ENCODE measurements at places on chromosomes 3 and 15. TPM values are rescaled to one million over a fixed set of nuclear protein-coding genes. Genes with fewer than 3 reads are reported as not detected.

DNA sequence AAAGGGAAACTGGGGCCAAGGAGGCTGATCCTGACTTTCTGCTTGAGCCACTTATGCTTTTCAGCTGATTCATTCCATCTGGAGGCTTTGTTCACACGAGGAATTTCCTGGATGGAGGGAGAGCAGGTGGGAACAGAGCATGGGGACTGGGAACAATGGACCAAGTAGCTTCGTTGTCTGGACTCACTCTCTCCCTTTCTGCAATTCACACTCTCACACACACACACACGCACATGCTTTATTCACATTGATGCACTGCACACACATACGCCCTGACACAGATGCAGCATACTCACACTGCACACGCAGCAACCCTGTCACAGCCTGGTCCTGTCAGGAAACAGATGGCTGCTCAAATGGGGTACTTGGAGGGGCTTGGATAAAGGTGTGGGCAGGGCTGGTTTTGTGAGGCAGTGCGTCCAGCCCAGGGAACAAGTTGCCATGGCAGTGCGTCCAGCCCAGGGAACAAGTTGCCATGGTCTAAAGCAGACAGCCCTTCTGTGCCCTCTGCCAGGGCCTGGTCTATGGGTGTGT, 19.8 kb upstream of the CHCHD6 start:
- no peak overlapping the region for H3K4me3 ChIP-seq
- H3K4me1 ChIP-seq = no peaks in the 10 kb centered on the region
- H3K27me3 ChIP-seq = no peaks in the 10 kb centered on the region
- no peaks in the 10 kb centered on the region for H3K36me3 ChIP-seq
- no peak for DNase-seq
- H3K27ac ChIP-seq = no peak overlapping the region

The MORC1 gene
- not detected for total RNA-seq

GRCh38 chr3:25437953-25438352, 9.9 kb downstream of the RARB start:
- no peaks in the 10 kb centered on the region for H3K36me3 ChIP-seq
- H3K27me3 ChIP-seq = no peaks in the 10 kb centered on the region
- peak overlapping the region; percentile 19 for H3K27ac ChIP-seq
- no peak overlapping the region for H3K4me3 ChIP-seq

- H3K27ac ChIP-seq = peak overlapping the region; percentile 43
- DNase-seq = no peak
- H3K4me1 ChIP-seq = no peaks in the 10 kb centered on the region
- no peak overlapping the region for H3K4me3 ChIP-seq
- H3K36me3 ChIP-seq = no peaks in the 10 kb centered on the region
Measured at GRCh38 chr3:12644331-12644937, 19.5 kb downstream of the RAF1 start.

DNA sequence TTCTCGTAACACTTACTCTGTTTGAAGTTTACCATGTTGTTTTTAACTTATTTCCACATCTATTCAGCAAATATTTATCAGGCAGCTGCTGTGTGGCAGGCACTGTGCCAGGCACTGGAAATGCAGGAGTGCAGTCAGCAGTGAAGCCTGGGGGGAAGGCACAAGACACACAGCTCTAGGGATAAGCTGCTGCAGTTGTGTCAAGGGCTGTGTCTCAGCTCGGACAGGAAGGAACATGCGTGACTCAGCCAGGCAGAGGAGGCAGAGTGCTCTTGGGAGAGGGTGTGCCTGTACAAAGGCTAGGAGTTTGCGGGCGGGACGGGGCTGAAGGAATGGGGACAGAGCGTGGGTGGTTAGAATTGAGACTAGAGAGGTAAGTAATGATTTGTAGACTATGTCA, 24.7 kb downstream of the LYSMD4 start:
- H3K27me3 ChIP-seq = no peaks in the 10 kb centered on the region
- H3K36me3 ChIP-seq = peaks cover 4% of the 10 kb centered on the region
- peak; percentile 61 for DNase-seq
- H3K4me1 ChIP-seq = no peaks in the 10 kb centered on the region

The VGLL3 gene
- 48.5 TPM for total RNA-seq

DNA sequence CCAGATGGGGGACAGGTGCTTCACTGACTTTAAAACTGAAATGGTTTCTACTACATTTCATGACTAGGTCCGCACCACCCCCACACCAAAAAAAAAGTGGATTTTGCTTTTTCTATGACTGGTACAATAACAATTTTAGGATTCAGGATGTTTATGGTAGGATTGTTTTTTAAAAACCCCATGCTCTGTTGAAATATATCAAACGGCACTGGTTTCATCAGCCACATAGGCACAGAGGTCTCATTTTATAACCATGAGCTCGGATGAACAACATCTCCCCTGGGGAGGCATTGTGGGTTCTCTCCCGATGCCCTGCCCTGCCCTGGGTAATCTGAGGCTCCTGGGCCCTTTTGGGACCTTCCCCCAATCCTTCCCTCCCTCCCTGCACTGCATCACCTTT, 202.7 kb upstream of the KBTBD8 start:
- H3K27ac ChIP-seq = no peak overlapping the region
- DNase-seq = no peak
- no peaks in the 10 kb centered on the region for H3K4me1 ChIP-seq
- no peak overlapping the region for H3K4me3 ChIP-seq
- no peaks in the 10 kb centered on the region for H3K27me3 ChIP-seq
- no peaks in the 10 kb centered on the region for H3K36me3 ChIP-seq

The TTC23 gene
- 19.2 TPM for total RNA-seq

DNA sequence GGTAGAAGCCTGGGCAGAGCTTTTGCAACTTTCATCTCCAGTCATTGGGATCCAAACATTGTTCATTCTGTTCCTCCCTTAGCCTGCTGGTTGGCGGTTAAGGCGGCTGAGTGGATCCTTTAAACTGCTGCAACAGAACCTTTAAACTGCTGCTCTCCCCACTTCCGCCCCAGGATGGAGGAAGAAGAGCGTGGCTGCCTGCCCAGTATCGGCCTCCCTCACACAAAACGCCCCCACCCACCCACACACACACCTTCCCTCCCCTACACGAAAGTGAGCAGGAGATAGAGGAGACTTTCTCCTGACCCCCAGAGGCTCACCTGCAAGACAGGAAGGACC, 460 bp upstream of the ZMAT3 start:
- peak overlapping the region; percentile 89 for H3K4me3 ChIP-seq
- H3K27ac ChIP-seq = peak overlapping the region; percentile 90
- no peaks in the 10 kb centered on the region for H3K4me1 ChIP-seq
- no peak for DNase-seq
- no peaks in the 10 kb centered on the region for H3K36me3 ChIP-seq

- no peak for DNase-seq
- H3K4me3 ChIP-seq = no peak overlapping the region
- H3K27ac ChIP-seq = no peak overlapping the region
- H3K36me3 ChIP-seq = no peaks in the 10 kb centered on the region
- no peaks in the 10 kb centered on the region for H3K4me1 ChIP-seq
- no peaks in the 10 kb centered on the region for H3K27me3 ChIP-seq
Measured at GRCh38 chr15:52699457-52699856, 20.3 kb upstream of the ATOSA start.

The EBLN2 gene
- 10.8 TPM for total RNA-seq

DNA sequence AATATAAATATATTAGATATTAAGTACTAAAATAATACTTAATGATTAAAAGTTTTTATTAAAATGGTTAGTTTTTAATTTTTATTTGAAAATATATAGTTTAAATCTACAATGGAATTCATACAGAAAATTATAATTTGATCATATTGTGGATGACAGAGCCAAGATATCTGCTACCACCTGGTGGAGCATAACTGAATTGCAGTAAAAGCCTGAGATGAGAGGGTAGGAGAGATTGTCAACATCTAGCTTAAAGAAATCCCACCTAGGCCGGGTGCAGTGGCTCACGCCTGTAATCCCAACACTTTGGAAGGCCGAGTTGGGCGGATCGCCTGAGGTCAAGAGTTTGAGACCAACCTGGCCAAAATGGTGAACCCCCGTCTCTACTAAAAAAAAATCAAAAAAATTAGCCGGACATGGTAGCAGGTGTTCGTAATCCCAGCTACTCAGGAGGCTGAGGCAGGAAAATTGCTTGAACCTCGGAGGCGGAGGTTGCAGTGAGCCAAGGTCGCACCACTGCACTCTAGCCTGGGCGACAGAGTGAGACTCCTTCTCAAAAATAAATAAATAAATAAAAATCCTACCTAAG, 25.1 kb upstream of the CSTA start:
- no peak for DNase-seq
- H3K4me1 ChIP-seq = no peaks in the 10 kb centered on the region
- no peaks in the 10 kb centered on the region for H3K27me3 ChIP-seq
- H3K27ac ChIP-seq = no peak overlapping the region
- H3K4me3 ChIP-seq = no peak overlapping the region
- H3K36me3 ChIP-seq = no peaks in the 10 kb centered on the region

DNA sequence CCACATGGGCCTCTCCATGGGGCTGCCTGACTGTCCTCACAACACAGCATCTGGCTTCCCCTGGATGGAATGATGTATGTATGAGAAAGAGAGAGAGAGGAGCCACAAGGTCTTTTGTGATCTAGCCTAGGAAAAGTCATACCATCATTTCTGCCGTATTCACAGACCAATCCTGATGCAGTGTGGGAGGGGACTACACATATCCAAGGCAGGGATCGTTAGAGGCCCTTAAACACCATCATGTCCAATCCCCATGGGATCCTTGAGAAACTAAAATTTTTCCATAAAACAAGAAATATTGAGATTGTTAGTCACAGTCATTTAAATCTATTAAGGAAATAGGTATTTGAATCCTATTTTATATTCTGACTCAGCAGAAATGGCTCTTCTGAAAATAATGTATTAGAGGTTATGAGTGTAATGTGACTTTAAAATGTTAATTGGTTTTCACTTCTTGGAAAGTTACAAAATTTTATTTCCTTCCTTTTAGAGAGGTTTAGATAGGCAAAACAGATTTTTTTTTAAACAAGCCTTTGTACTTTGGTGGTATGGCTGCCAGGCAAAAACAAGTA, 65.1 kb upstream of the TSC22D2 start:
- no peak overlapping the region for H3K4me3 ChIP-seq
- H3K27ac ChIP-seq = no peak overlapping the region
- H3K36me3 ChIP-seq = no peaks in the 10 kb centered on the region
- no peak for DNase-seq
- H3K4me1 ChIP-seq = no peaks in the 10 kb centered on the region

DNA sequence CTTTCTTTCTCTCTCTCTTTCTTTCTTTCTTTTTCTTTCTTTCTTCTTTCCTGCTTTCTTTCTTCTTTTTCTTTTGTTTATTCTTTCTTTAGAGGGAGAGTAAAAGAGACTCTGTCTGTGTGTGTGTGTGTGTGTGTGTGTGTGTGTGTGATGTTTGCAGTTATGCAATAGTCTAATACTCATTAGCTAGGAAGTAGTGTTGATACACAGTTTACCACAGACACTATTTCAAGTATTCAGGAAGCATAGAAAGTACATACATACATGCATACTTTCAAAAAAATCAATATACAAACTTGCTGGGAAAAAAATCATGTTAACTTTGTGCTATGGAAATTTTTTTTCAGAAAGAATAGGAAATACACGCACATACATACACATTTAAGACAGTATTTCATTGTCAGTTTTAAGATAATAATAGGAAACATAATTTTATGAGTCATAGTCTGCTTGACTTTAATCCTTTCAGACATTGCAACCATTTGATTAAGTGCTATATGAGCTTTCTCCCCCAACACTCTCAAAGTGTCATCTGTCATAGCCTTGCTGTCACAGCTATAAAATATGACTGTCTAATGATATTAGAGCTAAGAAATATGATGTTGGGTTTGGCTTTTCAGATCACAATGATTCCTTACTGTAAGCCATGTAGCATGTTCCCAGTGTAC, 74.9 kb upstream of the EPHA3 start:
- no peak overlapping the region for H3K4me3 ChIP-seq
- H3K36me3 ChIP-seq = no peaks in the 10 kb centered on the region
- no peak for DNase-seq
- H3K27ac ChIP-seq = no peak overlapping the region

DNA sequence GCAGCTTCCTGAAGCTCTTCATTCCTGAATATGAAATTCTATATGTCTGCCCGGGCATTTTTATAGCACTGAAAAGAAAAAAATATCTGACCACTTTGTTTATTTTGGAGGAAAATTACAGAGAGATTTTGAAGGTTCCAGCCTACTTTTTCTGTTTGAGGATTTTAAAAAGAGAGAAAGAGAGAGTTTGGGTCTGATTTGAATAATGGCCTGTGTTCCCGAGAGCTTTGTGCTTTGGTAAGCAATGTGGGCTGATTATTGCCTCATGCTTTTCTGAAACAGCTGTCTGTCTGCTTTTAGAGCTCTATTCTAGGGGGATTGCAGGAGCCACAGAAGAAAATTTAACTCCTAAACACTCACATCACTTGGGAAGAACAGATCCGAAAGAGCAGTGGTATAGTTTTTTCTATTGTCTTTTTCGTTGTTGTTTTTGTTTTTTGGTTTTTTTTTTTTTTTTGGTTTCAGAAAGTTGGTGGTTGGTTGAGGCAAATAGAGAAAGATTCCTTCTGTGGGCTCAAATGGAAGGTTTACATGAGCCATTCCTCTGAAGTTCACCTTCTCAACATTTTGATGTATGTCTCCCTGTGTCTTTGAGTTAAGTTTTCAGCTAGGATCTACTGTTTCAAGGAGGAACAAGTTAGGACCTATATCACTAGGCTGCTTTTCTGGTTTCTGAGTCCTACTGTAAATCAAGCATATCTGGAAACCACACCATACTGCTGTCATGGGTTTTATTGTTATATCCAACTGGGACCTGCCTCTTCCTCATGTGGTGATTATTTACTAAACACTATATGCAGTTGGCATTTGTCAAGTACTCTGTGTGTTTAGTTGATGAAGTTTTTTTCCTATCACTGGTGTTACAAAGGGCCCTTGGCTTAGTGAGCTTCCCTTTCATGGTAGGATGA, 178.9 kb downstream of the KCNMB2 start:
- no peak for DNase-seq
- no peak overlapping the region for H3K4me3 ChIP-seq
- H3K4me1 ChIP-seq = no peaks in the 10 kb centered on the region
- H3K27ac ChIP-seq = no peak overlapping the region
- no peaks in the 10 kb centered on the region for H3K27me3 ChIP-seq

The RGMA gene
- 14.4 TPM for total RNA-seq

The MITF gene
- 23.3 TPM for total RNA-seq

DNA sequence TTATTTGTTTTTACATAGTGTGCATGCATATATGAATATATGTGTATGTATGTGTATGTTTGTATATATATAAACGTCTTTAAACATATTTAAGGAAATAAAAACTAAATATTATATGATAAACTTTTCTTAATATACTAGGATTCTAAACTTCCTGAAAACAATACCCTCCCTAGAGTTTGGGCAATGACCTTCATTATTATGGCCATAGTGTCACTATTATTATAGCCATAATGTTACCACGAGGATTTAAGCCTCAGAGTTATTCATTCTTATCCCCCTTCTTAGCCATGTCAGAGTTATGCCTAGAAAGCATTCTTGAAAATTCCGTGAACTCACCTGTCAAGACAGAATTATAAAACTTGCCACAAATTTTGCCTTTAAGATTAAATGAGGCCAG, 335.5 kb downstream of the ERC2 start:
- H3K36me3 ChIP-seq = no peaks in the 10 kb centered on the region
- H3K4me3 ChIP-seq = no peak overlapping the region

Measured in breast epithelium (tissue), 4 donors.